ENCODE measurements at places on chromosomes 4 and X.

DNA sequence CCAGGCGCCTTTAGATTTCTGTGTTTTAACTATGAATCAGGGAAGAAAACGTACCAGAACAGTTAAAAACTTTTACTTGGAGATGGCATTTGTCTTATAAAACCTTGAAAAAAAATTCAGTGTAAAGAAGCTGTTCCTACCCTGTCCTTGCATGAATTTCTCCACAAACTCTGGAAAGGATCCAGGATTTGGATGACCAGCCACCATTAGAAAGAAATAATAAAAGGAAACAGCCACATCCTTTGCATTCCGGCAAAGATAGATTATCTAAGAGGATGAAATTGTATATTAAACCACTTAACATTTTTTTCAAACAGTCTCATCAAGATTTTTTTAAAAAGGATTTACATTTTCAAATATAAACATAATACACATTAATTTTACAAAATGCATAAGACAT is 10.6 kb downstream of the SULT1E1 start:
- no peak for DNase-seq

DNA sequence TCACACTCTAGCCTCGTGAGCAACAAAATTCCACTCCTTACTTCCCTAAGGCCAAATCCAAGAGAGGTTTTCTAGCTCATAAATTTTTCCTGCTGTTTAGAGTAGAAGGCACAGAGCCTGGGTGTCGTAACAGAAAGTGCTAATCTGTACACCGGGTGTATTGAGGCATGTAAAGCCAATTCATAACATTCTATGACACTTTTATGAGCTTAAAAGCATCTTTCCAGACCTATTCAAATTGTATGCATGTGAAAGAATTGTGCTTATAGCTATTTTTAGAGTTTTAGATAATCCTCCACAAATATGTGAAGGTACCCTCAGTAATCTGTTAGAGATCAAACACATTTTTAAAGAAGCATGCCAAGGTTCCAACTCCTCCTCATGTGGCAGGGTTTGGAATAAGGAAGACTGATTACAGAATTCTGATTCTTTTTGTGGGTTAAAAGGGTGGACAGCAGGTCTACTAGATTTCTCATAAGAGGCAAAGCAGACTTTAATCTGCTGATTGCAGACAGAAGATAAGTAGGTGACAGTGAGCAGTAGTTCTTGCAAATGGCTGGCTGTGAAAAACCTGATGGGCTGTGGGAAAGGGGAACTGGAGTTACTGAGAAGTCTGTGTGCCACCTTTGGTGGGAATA is 25.5 kb upstream of the LRCH2 start:
- no peak for DNase-seq

GRCh38 chr4:121861426-121861825 is 8.8 kb downstream of the BBS7 start:
- no peak for DNase-seq

DNA sequence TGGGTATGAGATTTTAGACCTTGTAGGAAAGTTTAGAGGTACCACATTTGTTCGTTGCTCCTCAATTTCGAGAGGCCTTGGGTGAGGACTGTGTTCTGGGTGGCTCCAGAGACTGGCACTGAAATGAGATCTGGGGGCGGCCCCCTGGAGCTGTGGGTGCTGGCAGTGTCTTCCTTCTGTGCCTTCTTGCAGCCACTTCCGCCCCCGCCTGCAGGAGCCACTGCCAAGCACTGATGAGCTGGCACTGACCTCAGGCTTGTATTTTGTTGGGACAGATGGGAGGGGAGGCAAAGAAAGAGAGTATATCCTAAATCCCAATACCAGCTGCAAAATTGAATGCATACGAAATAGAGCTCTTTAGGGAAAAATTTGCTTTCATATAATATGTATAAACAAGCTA is 64.5 kb upstream of the CLDN34 start:
- DNase-seq = peak; percentile 42
